Mammary epithelial cell (primary cell): ENCODE measurements at places on chromosomes 1 and 21.

- no peak for DNase-seq
Measured at GRCh38 chr1:116494745-116495144, 76.1 kb downstream of the CD58 start.

DNA sequence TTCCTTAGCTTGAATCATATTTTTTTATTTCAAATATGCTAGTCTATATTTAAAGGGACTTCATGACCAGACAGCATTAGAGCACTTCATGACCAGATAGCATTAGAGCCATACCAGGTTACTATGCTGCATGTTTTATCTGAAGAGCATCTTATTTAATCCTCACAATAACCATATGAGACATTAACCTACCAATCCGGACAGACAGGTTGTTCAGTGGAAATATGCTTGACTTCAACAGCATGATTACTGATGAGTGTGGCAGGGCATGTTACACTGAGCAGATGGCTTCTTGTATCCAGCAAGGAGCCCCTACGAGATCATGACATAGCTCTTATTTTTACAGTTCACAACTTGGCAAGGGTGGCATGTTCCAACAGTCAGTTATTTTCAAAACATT, 85.0 kb upstream of the KCTD3 start:
- DNase-seq = no peak

DNA sequence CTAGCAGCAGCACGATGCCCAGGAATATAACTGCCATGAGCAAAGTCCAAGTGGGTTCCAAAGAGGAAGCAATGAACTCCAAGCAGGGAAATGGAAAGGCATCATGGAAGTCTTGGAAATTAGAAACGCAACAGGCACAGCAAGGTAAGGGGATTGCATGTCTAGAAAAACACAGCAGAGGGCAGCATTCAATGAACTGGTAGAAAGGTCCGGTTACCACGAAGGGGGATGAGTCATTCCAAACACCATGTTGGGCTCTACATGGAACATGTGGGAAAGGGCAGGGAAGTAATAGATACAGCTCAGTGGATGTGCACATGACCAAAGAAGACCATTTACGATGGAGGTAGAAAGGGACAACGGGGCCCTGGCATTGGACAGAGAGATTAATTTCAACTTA, 36.4 kb downstream of the RXRG start:
- DNase-seq = peak; percentile 30

DNA sequence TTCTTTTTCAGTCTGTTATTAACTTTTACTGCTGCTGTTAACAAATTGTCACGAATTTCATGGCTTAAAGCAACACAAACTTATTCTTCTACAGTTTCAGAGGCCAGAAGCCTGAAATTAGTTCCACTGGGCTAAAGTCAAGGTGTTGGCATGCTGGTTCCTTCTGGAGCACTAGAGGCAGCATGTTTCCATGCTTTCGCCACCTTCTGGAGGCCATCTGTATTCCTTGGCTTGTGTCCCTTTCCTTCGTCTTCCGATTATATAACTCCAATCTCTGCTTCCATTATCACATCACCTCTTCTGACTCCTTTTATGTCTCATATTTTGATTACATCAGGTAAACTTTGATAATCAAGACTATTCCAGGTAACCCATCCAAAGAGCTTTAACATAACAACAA, 1742.1 kb downstream of the BRINP3 start:
- no peak for DNase-seq

- no peak for DNase-seq
Measured at GRCh38 chr1:160403244-160403643, 2.9 kb downstream of the VANGL2 start.

DNA sequence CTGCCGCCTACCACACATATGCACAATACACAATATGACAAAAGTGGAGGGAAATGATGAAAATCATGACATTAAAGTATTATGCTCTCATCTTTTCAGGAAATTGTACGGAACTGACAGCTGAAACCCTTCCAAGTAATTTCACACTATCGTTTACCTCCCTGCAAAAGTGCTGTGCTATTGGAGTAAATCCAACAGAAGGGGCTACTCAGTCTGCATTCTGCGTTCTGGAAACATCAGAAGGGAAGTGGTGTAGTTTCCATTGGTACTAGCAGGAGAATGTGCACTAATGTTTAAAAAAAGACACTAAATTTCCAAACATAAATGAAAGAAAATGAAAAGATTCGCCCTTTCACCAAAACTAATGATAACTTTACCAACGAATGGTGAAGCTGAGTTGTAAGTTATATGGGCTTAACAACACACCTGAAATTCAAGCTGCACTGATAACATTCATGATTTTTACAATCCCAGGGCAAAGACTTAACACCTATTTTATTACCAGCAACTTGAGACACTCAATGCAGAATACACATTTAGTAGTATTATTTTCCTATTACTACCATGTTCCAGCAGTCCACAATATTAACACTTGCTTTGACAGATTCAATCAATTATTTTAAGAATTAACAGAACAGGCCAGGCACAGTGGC, 3.2 kb downstream of the DENND1B start:
- no peak for DNase-seq

- no peak for DNase-seq
Measured at GRCh38 chr1:211473823-211474222, 18.1 kb downstream of the RD3 start.

DNA sequence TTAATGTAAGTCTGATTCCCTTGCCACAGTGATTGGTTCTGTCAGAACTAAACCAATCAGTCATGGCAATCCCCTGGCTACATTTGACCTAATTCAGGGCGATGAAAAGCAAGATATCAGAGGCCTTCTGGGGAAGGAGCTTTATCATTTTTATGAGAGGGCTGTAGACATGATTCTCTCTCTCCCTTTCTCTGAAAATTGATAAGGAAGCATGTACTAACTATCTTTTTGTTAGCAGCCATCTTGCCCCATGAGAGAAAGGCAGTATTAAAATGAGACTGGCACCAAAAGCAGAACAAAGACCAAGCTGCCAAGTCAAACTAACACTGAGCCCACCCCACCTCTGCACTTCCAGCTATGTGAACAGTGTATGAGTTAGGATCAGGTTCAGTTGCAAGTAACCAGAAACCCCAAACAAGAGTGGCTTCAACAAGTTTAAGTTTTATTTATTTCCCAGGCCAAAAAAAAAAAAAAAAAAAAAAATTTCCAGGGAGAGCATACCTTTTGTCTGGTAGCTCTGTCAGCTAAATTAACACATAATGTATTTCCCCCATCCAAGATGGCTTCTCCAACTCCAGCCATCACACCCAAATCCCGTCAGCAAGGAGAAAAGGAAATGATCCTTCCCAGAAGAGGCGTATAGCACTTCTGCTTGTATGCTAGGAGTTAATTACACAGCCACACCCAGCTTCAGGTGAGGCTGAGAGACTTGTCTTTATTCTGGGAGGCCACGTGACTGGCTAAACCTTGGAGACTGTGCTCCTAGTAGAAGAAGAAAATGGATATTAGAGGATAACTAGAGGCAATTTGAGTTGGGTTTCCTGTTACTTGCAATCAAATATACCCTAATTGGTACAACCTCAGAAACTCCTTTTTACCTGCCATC, 105.8 kb upstream of the RALGPS2 start:
- DNase-seq = no peak

DNA sequence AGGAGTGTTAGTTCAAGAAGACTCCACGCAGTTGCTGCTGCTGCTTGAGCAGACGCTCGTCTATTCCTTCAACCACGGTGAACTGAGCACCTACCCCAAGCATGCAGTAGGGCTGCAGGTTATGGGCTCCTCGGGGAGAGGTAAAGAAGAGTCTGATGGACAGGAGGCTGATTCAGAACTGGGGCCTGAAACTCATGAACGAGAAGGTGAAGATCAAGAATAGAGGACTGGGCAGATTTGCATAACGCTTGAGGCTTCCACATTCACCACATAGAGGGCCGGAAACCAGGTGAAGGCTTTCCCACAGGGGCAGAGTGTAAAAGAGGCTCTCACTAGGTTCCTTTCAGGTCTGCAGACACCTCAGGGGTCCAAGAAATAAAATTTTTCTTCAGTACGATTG, 9.1 kb downstream of the ABCA4 start:
- DNase-seq = no peak
